ENCODE measurements at places on chromosomes 3 and 15.
A peak's percentile ranks its signal among the peaks of the same experiment; 100 is the strongest.

- peaks cover 20% of the 10 kb centered on the region for H3K36me3 ChIP-seq
- H3K4me1 ChIP-seq = peaks cover 48% of the 10 kb centered on the region
- peaks cover 8% of the 10 kb centered on the region for H3K27me3 ChIP-seq
- peak overlapping the region; percentile 81 for H3K4me3 ChIP-seq
- DNase-seq = peak; percentile 88
- peak overlapping the region; percentile 98 for H3K27ac ChIP-seq
These were observed 71.5 kb upstream of the PLXNA1 start for GRCh38 chr3:126911162-126912026.

DNA sequence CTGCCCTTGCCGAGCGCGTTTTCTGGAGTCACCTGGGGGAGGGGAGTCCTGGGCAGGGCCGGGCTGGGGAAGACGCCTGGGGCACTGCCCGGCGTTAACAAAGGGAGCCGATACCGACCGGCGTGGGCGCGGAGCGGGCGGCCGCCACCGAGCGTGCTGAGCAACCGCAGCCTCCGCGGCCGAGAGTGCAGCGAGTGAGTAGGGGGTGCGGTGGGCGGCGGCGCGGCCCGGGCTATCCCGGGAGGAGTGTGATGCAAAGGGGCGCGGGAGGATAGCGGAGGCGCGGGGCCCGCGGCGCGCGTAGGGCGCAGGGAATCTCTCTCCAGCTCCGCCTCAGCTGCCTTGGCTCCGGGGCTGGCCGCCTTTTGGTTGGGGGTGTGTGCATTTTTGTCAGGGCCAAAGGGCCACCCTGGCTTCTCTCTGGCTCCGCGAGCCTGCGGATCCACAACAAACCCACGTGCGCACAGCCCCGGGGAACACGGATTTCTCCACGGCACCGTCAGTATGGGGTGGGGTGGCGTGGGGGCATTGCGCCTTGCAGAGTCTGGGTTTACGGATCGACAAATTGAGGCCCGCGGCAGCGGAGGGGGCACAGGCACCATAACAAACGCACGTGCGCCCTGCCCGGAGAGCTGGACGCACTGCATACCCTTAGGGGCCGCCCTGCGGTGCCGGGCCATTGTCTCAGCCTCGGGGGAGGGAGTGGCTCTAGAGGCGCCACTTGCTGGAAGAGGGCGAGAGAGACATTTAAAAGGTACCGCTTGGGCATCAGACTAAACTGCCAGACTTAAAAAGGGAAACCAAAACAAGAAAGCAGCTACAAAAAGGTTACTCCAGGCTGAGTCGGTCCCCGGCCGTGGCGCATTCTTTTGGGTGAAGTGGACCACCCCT, 560 bp downstream of the ST6GAL1 start:
- peaks cover 53% of the 10 kb centered on the region for H3K4me1 ChIP-seq
- H3K27me3 ChIP-seq = no peaks in the 10 kb centered on the region
- H3K27ac ChIP-seq = peak overlapping the region; percentile 94
- peak; percentile 70 for DNase-seq

DNA sequence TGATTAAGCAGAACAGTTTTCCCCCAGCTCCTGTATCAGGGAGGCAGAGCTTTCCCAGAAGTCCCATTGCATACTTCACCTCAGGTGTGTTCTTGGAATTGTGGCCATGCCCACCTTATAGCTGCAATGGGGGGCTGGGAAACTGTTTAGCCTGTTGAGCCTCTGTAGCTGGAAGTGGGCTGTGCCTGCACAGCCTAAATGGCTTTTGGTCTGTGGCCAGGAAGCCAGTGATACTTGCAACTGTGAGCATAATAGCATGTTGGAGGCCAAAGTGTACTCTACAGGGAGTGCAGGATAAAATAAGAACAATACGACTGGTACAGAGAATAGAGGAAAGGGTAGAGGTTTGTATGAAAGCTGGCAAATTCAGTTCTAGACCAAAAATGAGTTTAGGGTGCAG, 248.5 kb downstream of the PTPRG start:
- no peaks in the 10 kb centered on the region for H3K36me3 ChIP-seq
- H3K27me3 ChIP-seq = no peaks in the 10 kb centered on the region
- no peak overlapping the region for H3K27ac ChIP-seq
- H3K4me1 ChIP-seq = no peaks in the 10 kb centered on the region

- peaks cover 21% of the 10 kb centered on the region for H3K4me1 ChIP-seq
- DNase-seq = no peak
- H3K4me3 ChIP-seq = peak overlapping the region; percentile 79
- no peak overlapping the region for H3K27ac ChIP-seq
These were observed 433 bp upstream of the MITF start for GRCh38 chr3:69738859-69739203.

- no peak for DNase-seq
- peaks cover 9% of the 10 kb centered on the region for H3K27me3 ChIP-seq
- no peak overlapping the region for H3K27ac ChIP-seq
- H3K36me3 ChIP-seq = no peaks in the 10 kb centered on the region
- H3K4me1 ChIP-seq = peaks cover 9% of the 10 kb centered on the region
- H3K4me3 ChIP-seq = no peak overlapping the region
These were observed 96.0 kb downstream of the TBC1D2B start for GRCh38 chr15:77981281-77982126.

- H3K4me1 ChIP-seq = peaks cover 5% of the 10 kb centered on the region
- DNase-seq = no peak
- no peak overlapping the region for H3K27ac ChIP-seq
These were observed 4.0 kb downstream of the NT5DC2 start for GRCh38 chr3:52529376-52530333.

GRCh38 chr3:195441992-195442572, 738 bp downstream of the ACAP2 start:
- no peaks in the 10 kb centered on the region for H3K27me3 ChIP-seq
- peaks cover 37% of the 10 kb centered on the region for H3K4me1 ChIP-seq
- H3K36me3 ChIP-seq = no peaks in the 10 kb centered on the region
- H3K27ac ChIP-seq = peak overlapping the region; percentile 96

- H3K4me3 ChIP-seq = no peak overlapping the region
- H3K27ac ChIP-seq = no peak overlapping the region
- no peaks in the 10 kb centered on the region for H3K36me3 ChIP-seq
These were observed 107.4 kb downstream of the ADAMTS17 start for GRCh38 chr15:100234158-100235029.

DNA sequence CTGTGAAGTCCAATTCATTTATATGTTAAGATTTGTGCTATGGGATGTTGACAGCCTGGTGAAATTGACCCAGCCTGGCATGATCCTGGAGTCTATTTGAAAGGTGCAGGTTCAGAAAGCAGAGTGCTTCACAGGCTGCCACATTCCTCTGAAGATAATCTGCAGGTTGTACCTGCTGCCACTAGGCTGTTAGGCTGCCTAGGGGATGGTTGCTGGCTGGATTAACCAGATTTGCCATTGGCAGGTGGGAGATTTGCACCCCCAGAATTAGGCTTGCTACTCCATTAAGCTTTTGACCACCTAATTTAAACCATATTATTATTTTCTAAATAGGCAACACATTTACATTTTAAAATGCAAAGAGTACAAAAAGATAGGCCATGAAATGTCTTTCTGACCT, 85.8 kb upstream of the RASGRP1 start:
- no peaks in the 10 kb centered on the region for H3K27me3 ChIP-seq
- DNase-seq = no peak
- peaks cover 26% of the 10 kb centered on the region for H3K4me1 ChIP-seq
- no peak overlapping the region for H3K27ac ChIP-seq
- H3K36me3 ChIP-seq = no peaks in the 10 kb centered on the region

- no peaks in the 10 kb centered on the region for H3K36me3 ChIP-seq
- no peaks in the 10 kb centered on the region for H3K4me1 ChIP-seq
- H3K27me3 ChIP-seq = peaks cover 26% of the 10 kb centered on the region
- H3K27ac ChIP-seq = no peak overlapping the region
These were observed 47.6 kb upstream of the RYK start for GRCh38 chr3:134298249-134298648.

- no peaks in the 10 kb centered on the region for H3K4me1 ChIP-seq
- no peak overlapping the region for H3K4me3 ChIP-seq
- H3K27me3 ChIP-seq = no peaks in the 10 kb centered on the region
- DNase-seq = no peak
- H3K36me3 ChIP-seq = no peaks in the 10 kb centered on the region
- no peak overlapping the region for H3K27ac ChIP-seq
These were observed 145.5 kb downstream of the GOLIM4 start for GRCh38 chr3:167950212-167950611.

DNA sequence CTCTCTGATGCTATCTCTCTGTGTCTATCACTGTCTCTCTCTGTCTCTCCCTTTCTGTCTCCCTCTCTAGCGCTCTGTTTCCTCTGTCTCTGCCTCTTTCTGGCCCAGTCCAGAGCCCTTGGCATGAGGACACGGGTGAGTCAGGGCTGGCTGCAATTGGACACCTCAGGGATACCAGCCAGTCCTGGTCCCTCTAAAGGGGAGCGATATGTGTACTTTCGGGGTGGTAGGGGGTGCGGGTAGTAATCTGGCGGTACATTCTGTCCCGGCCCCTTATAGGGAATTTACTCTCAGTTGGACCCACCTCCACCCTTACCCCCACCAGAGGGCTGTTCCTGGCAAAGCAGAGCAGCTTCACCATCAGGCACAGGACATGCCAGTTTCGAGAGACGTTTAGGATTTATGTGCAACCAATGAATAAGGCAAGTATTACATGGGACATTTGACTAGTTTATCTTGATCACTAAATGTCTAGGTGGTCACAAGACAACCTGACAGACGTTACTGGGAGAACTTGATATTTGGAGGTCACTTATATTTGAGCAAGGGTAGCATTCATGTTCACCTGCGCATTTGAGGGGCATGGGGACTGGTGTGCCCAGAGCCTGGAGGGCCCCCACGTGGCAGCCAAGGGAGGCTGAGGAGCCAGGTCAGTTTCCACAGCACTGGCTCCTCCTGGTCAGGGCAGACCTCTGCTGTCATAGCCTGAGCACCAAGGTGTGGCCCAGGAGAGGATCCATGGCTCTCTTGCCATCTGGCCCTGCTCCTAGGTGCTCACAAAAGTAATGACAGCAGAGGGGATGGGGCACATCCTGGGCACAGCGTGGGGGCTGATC, 256.1 kb downstream of the PLCL2 start:
- DNase-seq = no peak
- no peak overlapping the region for H3K27ac ChIP-seq

DNA sequence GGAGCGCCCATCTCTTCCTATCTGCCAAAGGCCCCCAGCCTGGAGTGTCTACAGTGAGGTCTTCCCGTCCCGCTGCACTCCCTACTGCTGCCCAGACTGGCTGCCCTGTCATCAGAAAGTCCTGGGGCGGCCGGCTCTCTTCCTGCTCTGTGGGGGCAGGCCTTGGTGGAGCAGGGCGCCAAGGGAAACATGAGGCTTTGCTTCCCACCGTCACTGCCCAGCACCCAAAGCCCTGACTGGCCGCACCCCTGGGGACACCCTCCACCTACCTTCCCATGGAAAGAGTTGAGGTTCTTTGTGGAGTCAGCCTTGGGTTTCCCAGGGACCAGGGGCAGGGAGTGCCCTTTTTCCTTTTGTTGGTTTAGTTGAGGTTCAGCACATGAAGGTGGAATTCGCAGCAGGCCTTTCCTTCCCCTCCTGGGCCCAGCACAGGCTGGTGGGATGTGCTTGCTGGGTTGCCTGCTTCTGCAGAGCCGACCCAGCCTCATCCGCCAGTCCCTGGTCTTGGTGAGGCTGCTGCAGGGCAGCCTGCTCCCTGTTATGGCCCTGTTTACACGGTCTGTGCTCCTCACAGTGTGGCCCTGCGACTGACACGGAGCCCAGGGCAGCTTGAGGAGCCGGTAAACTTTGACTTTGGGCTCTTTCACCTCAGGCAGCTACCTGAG, 51.8 kb upstream of the PLXNA1 start:
- H3K4me3 ChIP-seq = no peak overlapping the region
- H3K4me1 ChIP-seq = peaks cover 17% of the 10 kb centered on the region
- H3K27me3 ChIP-seq = no peaks in the 10 kb centered on the region

DNA sequence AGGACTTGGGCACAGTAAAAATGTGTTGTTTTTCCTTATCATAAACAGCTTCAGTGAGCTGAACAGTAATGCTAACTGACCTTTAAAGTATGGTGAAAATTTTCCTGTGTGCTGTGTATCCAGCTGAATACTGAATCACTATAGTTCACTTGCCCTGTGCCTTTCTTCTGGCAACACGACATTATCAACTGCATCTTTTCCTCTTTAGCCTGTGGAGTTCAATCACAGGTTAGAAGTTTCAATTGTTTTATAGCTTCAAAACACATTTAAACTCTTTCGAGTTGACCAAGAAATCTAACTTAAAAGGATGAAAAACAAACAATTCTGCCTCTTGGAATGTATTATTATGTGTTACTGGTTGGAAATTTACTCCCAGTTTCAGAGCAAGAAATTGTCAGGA, 1120.7 kb upstream of the ALCAM start:
- H3K4me3 ChIP-seq = no peak overlapping the region
- no peaks in the 10 kb centered on the region for H3K36me3 ChIP-seq
- no peaks in the 10 kb centered on the region for H3K27me3 ChIP-seq
- H3K4me1 ChIP-seq = no peaks in the 10 kb centered on the region
- no peak for DNase-seq
- H3K27ac ChIP-seq = no peak overlapping the region

- peaks cover 7% of the 10 kb centered on the region for H3K4me1 ChIP-seq
- H3K36me3 ChIP-seq = peaks cover 26% of the 10 kb centered on the region
- no peaks in the 10 kb centered on the region for H3K27me3 ChIP-seq
- no peak overlapping the region for H3K27ac ChIP-seq
These were observed 60.7 kb upstream of the FURIN start for GRCh38 chr15:90807786-90808086.

DNA sequence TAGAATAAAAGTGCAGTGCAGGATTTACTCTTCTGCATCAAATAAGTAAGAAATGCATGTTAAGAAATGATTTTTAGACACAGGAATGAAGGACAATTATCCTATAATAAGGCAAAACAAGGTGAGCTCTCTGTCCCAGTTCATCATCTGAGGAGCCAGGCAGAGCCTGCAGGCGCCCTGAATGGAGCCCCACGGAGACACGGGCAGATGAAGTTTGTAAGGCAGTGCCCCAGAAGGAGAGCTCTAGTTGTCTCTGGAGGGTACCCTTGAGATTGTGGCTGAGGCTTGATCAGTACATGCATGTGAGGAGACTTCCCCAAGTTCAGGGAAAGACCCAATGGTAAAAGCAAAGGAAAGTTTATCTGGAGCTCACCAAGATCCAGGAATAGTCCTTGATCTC, 50.3 kb downstream of the ATP10A start:
- no peaks in the 10 kb centered on the region for H3K36me3 ChIP-seq
- peaks cover 20% of the 10 kb centered on the region for H3K4me1 ChIP-seq
- H3K27me3 ChIP-seq = peaks cover 36% of the 10 kb centered on the region
- no peak overlapping the region for H3K4me3 ChIP-seq
- no peak overlapping the region for H3K27ac ChIP-seq

- peak overlapping the region; percentile 75 for H3K27ac ChIP-seq
- peaks cover 32% of the 10 kb centered on the region for H3K4me1 ChIP-seq
These were observed 36.0 kb downstream of the PSTPIP1 start for GRCh38 chr15:77030928-77031375.

- H3K4me1 ChIP-seq = peaks cover 6% of the 10 kb centered on the region
- H3K27ac ChIP-seq = no peak overlapping the region
- peaks cover 16% of the 10 kb centered on the region for H3K27me3 ChIP-seq
- no peak overlapping the region for H3K4me3 ChIP-seq
- H3K36me3 ChIP-seq = peaks cover 7% of the 10 kb centered on the region
These were observed 60.2 kb downstream of the IL16 start for GRCh38 chr15:81256916-81257315.

DNA sequence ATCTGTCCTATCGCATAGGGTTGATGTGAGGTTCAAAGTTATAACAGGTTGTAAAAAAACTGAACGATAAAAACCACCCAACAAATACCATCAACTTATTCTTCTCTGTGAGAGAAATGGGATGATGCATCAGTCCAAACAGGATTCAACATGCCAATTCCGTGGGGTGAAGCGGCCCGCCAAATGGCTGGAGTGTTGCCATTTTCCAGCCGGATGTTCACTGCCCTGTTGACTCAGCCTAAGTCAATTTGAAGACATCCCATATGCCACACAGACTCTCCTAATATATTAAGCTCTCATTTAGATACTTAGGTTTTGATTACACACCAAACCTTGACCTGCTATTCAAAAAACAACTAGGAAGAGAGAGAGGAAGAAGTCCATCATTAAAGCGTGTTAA, 311.1 kb downstream of the VPS13C start:
- H3K4me3 ChIP-seq = no peak overlapping the region
- no peaks in the 10 kb centered on the region for H3K27me3 ChIP-seq
- H3K27ac ChIP-seq = no peak overlapping the region
- no peaks in the 10 kb centered on the region for H3K4me1 ChIP-seq
- H3K36me3 ChIP-seq = no peaks in the 10 kb centered on the region

Data from stimulated activated naive B cell treated with anti-CD40 and anti-IgM and Interleukin-4, amounts not matched to agents 10 μg/mL and 1 μg/mL and 100 μg/mL, for 72 hours (primary cell).